ENCODE measurements at places on chromosomes 5 and 9.

- peak; percentile 91 for DNase-seq
Observed at GRCh38 chr9:131282688-131283422, 6.5 kb upstream of the FAM78A start.

DNA sequence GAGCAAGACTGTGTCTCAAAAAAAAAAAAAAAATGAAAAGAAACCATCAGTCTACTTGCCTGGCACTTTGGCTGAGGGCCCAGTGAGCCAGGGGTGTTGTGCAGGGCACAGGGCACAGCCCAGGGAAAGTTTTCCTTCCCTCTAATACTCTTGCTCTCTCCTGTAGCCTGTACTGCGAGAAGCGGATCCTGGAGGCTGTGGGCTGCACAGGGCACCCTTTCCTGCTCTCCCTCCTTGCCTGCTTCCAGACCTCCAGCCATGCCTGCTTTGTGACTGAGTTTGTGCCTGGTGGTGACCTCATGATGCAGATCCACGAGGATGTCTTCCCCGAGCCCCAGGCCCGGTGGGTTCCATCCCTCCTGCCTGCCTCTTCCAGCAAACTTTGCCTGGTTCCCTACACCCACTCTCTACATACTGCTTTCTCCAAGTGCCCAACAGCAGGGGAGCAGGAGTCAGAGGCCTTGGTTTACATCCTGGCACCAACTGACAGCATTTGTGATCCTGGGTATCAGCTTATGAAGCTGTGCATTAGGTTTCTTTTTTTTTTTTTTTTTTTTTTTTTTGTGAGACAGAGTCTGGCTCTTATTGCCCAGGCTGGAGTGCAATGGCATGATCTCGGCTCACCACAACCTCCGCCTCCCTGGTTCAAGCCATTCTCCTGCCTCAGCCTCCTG lies 7.2 kb downstream of the ZDHHC12 start:
- no peak for DNase-seq

GRCh38 chr5:58401701-58402100 lies 58.2 kb downstream of the PLK2 start:
- no peak for DNase-seq

- peak; percentile 94 for DNase-seq
Observed at GRCh38 chr5:157575381-157576020, at the start of gene ADAM19. Gene ADAM19, minus strand, starts transcription at chr5:157575775. Its CDS starts 79 bp downstream, at chr5:157575696.

GRCh38 chr5:95134326-95134725 lies 150.6 kb downstream of the MCTP1 start:
- DNase-seq: peak; percentile 53

Data from endodermal cell (in vitro differentiated cells).